ENCODE measurements at places on chromosomes 11 and 22.
A peak's percentile ranks its signal among the peaks of the same experiment; 100 is the strongest.

GRCh38 chr11:61413496-61413895 is 16.3 kb downstream of the CPSF7 start:
- peak; percentile 31 for DNase-seq

DNA sequence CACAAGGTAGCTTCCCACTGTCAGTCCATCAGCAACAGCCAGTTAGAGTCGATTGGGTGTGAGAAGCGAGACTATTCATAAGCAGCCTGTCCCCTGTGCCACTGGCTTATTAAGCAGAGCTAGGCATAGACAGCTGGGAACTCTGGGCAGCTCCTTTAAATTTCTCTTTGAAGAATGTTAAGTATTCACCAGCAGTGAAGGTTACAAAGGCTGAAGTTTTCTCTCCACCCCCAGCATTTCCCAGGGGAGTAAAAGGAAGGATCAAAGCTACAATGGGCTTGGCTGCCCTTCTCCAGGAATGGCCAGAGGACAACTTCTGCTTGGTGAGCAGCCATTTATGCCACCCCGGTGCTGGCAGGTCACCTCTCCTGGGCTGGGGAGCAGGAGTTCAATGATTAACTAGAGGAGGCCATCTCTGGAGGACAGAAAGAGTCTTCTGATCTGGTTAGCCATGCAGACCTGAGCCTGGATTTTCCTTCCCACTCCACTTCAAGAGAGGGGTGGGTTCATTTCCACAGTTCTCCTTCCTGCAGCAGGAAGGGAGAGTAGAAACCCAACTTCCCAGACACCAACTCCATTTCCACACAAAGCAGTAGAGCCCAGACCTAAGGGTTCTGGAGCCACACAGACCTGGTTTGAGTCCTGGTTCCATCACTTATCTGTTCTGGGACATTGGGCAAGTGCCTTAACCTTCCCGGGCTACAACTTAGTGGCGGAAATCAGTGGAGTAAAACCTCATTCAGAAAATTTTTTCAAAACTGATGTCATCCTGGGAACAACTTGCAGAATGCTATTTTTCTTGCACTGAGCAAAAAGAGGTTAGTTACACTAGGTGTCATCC is 22.6 kb downstream of the POU2AF3 start:
- no peak for DNase-seq

DNA sequence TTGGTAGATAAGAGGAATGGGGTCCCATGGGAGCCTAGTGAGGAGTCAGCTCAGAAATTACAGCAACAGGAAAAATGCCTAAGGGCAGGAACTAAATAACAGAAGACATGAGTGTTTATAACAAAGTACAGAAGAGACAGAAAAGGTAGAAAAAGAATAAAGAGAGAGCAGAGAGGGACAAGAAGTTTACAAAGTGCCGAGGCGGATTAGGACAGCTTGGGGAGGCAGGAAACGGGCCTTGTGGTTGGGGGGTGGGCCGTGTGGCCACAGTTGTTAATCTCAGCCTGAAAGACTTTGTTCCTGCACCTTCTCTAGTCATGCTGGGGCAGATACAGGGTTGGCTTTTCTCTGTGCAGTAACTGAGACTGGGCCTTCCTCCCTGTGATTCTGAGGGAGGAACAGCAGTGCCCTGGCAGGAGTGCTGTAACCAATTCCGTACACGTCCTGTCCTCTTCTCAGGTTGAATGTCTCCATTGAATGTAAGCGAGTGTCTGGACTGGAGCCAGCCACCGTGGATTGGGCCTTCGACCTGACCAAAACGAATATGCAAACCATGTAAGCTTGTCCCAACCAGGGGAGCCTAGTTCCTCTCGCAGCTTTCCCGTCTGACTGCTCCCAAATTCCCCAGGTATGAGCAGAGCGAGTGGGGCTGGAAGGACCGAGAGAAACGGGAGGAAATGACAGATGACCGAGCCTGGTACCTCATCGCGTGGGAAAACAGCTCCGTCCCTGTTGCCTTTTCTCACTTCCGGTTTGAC is 13.2 kb downstream of the NAA40 start:
- no peak for DNase-seq

GRCh38 chr11:83612891-83613766 is 327.0 kb upstream of the CCDC90B start:
- DNase-seq: no peak

DNA sequence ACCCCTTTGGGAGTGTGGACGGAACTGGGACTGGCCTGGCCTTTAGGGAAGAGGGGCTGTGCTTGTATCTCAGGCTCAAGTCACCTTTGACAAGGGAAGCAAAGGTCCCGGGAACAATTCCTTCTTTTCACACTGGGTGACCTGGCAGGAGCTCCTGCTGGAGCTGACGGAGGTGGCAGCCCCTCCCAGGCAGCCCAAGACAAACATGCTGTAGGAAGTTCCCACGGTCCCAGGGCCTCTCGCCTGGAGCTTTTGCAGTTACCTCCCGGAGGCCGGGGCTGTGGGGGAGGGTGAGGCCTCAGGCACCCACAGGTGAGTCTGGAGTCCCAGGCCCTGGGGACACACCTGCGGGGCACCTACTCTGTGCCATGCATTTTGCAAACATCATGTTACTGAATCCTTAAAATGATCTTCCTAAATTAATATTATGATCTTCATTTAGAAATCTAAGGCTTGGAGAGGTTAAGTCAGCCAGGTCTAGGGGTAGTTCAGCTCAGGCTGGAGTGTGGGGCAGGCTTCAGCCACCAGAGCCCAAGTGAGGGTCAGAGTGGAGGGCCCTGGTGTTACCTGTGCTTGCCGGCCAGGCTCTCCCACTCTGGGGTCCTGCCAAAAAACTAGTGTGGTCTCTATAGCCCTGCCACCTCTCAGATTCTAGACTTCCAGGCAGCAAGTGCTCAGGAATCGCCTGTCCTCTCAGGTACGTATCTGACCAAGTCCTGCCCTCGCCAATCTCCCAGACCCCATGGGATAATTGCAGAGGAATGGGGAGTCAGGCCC is 15.7 kb upstream of the MYEOV start:
- DNase-seq: no peak

DNA sequence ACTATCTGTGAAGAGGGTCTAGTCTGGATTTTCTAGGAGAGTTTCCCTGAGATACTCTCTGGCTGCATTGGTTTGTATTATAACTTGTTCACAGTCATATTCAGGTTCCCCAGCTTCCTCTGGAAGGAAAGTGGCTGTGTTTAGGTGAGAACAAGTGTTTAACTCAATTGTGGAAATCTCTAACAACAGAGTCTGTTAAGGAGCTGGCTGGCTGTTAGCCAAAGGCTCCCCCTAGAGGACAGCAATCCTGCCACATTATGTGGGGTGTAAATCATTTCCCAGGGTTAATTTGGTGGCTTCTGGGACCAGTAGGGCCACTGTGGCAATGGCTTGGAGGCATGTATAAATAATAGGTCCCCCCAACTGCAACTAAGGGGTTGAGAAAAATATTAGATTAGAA is 18.4 kb downstream of the MS4A6E start:
- DNase-seq: peak; percentile 52

DNA sequence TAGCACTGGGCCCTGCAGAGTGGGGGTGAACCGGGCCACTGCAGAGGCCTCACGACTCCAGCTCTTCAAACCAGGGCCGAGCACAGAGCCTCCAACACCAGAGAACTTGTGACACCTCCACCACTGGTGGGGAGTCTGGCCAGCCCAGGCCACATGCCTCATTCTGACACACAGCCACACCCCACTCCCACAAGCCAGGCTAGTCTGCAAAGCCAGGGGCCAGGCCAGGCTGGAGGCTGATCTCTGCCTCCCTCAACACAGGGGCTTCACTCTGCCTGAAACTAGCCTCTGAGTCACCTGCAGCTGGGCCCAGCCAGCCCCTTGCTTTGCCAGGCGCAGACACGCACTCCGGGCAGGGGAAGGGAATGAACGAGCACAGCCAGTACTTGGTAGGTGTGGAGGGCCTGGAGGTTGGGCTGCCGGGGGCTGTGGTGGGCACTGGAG is 102.9 kb downstream of the MED15 start:
- no peak for DNase-seq

GRCh38 chr11:73760135-73760678 is 667 bp downstream of the RAB6A start:
- peak; percentile 41 for DNase-seq

DNA sequence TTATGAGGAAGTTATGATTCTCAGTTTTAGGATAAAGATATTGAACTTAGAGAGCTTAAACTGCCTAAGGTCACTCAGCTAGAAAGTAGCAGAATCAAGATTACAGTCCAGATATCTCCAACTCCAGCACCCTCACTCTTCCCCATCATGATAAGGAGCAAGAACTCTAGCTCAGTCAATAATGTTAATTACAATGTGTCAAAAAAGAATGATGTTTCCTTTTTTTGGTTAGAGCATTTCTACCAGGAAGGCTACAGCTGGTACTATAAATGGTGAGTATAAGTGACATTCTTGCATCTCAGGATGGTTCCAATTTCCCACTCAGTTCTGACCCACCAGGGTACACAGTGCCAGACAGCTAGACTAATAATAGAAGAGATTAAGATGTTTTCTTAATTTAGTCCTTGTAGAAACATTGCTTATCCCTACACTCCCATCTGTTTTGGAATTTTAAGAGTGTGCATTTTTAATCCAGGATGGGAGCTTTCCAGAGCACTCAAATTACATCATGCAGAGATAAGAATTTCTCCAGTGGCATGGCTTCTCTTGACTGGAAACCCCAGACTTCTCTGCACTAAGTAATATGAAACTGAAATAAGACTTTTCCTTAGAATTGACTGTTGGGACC is 21.6 kb upstream of the BBOX1 start:
- no peak for DNase-seq

- no peak for DNase-seq
Measured at GRCh38 chr11:32884023-32884422, 8.6 kb upstream of the QSER1 start.

- DNase-seq: no peak
Measured at GRCh38 chr11:116602637-116602942, 170.2 kb downstream of the BUD13 start.

DNA sequence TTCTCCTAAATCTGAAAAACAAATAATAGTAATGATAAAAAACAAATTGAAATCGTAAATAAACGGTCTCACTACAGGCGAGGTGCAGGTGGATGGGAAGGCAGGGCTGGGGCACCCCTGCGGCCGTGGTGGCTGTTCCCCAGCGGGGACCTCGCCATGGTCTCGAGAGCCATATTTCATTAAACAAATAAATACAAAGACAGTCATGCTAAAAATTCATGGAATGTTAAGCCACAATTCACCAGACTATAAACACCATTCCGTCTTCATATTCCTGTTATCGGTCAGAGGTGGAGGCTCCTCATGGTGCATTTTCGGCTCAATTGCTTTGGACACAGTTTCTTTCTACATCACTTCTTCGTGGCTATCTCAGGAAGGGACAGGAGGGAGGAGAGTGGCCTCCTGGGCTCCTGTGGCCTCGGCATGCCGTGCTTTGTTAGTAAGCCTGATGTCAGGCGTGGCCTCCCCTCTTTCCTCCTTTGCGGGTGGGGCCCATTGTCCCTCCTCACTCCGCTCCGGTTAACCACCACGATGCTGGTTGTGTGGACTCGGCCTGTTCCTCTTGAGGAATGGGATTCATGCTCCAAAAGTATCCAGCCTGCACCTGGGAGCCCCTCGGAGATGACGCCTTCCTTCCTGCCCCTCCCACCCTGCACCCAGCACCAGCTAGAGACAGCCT is 16.1 kb upstream of the BRSK2 start:
- DNase-seq: no peak

GRCh38 chr11:131378931-131379330 is 8.5 kb downstream of the NTM start:
- DNase-seq: no peak

- DNase-seq: no peak
Measured at GRCh38 chr11:96614846-96615245, 225.0 kb downstream of the JRKL start.

- no peak for DNase-seq
Measured at GRCh38 chr11:32396991-32397390, 38.3 kb downstream of the WT1 start.

DNA sequence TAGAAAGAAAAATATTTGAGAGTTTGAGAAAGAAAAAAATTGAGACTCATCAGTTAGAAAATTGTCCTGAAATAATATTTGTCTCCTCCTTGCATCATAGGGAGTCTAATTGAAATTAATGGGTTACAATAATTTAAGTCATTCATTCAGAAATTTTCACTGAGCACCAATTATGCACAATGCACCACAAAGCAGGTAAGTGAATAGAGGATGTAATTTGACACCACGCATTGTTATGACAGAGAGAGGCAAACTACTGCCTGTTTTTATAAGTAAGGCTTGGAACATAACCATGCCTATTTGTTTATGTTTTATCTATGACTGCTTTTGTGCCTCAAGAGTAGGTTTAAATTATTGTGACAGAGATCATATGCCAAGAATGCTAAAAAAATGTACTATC is 537.9 kb upstream of the FAT3 start:
- no peak for DNase-seq

- DNase-seq: peak; percentile 64
Measured at GRCh38 chr11:133978794-133979193, 22.0 kb upstream of the IGSF9B start.

- DNase-seq: no peak
Measured at GRCh38 chr11:15333407-15333806, 218.7 kb downstream of the INSC start.

DNA sequence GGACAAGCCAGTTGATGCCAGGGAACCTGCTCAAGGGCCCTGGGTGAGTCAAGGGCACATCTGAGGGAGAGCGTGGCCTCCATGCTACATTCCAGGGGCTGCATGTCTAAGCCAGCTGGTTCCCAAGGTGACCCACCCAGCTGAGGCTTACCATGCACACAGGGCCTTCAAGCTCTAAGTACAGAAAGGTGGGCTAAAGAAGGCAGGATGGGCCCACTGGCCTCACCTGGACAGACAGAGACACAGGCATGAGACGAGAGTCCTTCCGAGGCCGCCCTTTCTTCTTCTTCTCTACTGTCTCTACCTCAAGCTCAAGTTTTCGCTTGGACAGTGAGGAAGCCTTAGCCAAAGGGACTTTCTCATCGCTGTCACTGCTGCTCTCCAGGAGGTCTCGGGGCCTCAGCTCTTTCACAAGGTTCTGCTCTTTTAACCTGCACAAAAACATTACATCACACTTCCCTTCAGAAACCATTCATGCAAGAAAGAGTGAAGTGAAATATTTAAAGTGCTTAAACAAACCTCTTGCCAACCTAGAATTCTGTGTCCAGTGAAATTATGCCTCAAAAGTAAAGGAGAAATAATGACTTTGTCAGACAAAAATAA is 69.9 kb downstream of the HIRA start:
- no peak for DNase-seq

GRCh38 chr22:31274017-31274416 is 18.3 kb downstream of the PIK3IP1 start:
- no peak for DNase-seq

DNA sequence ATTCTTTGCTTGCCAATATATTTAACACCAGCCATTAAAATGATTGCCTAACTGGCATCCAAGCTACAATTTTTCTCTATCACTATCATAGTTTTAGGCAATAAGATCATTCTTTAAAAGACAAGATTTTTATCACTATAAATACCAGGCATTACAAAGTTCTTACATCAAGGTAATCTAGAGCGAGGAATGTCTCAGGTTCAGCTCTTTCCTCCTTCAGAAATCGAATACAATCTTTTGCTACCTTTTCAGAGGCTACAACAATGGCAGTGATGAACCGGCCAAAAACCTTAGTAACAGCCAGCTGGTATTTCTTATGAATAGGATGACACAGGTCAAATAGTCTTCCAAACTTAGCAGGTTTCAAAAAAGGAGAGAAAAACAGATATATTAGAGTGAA is 23.9 kb downstream of the SMC1B start:
- DNase-seq: no peak

- DNase-seq: no peak
Measured at GRCh38 chr11:12494699-12495098, 117.3 kb downstream of the PARVA start.

- peak; percentile 97 for DNase-seq
Measured at GRCh38 chr22:36239401-36240171, at the start of gene APOL2. TSS of gene APOL2 (minus strand) at chr22:36239527. CDS start at chr22:36233162, 6,365 bp downstream.

All from RKO (cell line).